ENCODE measurements at places on chromosomes 7 and 10.

DNA sequence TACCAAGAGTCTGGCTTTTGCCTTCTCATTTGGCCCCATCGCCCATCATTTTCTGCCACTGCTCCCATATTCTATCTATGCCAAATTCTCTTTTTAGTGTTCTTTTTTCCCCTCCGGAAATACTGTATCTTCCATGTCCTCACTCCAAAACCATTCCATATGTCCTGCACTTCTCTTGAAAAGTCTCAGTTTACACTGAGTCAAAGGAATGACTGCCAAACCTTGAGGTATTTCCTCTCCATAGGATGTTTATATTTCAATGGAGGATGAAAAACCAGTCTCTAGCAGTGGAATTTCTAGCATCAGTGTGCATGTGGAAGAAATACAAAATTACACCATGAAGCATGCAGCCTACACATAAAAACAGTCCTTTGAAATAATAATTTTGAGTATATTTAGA, 121.4 kb upstream of the PHYHIPL start:
- DNase-seq = no peak

DNA sequence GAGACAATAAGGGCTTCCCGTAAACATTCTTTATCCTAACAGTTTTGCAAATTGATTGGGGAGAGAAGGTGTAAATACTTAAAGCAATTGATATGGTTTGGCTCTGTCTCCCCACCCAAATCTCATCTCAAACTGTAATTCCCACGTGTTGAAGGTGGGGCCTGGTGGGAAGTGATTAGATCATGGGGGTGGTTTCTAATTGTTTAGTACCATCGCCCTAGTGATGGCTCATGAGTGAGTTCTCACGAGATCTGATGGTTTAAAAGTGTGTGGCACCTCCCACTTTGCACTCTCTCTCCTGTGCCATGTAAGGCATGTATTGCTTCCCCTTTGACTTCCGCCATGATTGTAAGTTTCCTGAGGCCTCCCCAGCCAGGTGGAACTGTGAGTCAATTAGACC, 22.1 kb upstream of the CAPZA2 start:
- no peak for DNase-seq

- DNase-seq = peak; percentile 81
Measured at GRCh38 chr10:95260909-95261552, 29.8 kb downstream of the PDLIM1 start.

GRCh38 chr7:47762207-47762606, 180.3 kb upstream of the TNS3 start:
- no peak for DNase-seq

DNA sequence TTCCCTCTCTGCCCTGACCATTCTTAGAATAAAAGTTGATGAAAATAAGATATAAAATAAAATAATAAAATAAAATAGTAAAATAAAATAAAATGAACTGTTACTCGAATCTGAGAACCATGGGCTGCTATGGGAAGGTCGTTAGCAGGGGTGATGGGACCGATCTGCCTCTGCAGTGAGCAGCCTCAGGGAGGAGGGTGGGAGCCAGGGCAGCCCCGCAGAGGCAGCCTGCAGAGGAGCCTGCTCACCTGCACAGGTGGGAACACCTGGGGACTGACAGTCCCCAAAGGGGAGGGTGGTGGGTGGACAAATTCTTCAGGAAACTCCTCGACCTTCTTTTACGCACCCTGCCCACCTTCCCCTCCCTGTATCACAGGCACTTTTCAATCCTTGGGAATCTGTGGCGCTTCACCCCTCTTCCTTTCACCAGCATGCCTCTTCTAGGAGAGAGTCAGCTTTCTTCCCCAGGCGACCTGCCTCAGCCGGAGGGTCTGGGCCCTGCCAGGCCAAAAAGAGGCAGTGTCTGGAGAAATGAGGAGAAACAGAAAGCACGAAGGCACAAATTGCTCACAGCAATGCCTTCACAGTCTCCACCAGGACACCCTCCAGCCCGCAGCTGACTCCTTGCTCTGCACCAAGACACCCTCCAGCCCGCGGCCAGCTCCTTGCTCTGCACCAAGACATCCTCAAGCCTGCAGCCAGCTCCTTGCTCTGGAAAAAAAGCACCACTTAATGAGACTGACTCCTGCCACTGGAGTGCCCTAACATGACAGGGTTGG, 368.4 kb upstream of the SHH start:
- no peak for DNase-seq

- no peak for DNase-seq
Measured at GRCh38 chr10:49182776-49183175, 5.4 kb downstream of the TMEM273 start.

- no peak for DNase-seq
Measured at GRCh38 chr7:48658138-48658537, 266.2 kb upstream of the CDC14C start.

- DNase-seq = no peak
Measured at GRCh38 chr10:52400562-52400961, 86.5 kb downstream of the DKK1 start.

DNA sequence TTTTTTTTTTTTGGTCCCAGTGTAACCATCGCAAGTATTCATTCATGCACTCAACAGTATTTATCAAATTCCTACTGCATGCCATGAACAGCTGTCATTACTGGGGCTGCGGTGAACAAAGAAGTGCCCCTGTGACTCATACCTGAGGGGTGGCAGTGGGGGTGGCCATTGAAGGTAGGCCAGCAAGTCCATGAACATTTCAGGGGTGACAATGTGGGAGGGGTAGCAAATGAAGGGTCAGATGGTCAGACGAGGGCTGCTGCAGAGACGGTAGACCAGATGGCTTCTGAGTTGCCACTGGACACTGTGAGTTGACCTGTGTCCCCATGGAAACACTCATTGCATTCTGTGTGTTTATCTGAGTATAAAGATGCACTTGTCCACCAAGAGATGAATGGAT, 92.5 kb upstream of the PITRM1 start:
- peak; percentile 38 for DNase-seq

- no peak for DNase-seq
Measured at GRCh38 chr7:68321776-68322496, 1276.3 kb upstream of the AUTS2 start.

- no peak for DNase-seq
Measured at GRCh38 chr10:116607336-116607735, 13.4 kb upstream of the PNLIPRP2 start.

- DNase-seq = peak; percentile 71
Measured at GRCh38 chr7:111364413-111364812, 197.9 kb downstream of the IMMP2L start.

DNA sequence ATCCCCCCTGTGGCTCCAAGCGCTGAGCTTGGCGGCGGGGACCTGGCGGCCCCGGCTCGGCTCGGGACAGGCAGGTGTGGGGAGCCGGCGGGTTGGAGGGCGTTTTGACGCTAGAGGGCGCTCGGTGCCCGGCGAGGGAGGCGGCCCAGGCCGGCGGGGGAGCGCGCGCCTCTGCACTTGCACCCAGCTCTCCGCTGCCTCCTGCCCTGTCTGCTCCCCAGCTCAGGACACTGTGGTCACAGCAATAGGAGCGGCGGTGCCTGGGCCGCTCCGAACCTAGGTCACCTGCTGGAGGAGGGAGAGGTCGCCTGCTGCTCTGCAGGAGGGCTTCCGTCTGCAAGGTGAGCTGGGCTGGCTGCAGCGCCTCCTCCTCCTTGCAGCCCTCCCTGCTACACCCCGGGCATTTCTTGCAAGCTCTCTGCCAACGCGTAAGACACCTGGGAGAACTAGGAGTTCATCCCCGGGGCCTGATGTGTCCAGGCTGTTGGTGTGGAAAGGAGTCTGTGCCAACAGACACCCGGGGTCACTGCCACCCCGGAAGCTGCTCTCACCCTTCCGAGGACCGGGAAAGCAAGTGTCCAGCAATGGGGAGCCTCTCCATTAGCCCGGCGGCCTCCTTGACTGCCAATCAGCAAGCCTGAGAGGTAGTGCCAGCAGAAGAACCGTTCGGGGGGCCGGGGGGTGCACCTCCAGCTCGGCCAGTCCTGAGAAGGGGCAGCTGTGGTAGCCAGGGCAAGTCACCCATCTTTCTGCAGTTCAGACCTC, 620.4 kb downstream of the GALNT17 start:
- DNase-seq = no peak

DNA sequence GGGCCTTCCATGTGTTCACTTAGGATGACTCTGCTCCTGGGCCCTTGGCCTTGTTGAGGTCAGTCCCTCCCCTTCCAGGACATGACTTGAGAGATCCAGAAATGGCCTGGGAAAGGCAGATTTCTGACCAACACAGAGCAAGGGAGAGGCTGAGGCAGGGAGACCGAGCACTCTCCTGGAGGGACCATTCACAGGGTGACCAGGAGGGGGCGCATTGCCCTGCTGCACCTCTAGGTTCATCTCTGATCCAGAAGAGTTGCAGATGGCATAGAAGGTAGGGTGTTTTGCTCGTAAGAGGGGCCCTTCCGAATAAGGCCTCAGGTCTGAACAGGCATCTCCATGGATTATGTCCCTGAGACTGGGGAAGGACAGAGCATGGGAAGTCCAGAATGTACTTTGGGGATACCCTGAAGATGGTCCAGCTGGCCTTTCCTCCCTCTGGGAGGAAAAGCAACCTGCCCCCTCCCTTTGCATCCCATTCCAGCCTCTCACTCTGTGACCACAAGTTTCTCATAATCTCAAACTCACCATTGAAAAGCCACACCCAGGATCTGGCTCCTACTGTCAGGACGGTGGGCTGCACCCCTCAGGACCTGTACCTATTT, 6.6 kb downstream of the DMBT1 start:
- DNase-seq = peak; percentile 30

DNA sequence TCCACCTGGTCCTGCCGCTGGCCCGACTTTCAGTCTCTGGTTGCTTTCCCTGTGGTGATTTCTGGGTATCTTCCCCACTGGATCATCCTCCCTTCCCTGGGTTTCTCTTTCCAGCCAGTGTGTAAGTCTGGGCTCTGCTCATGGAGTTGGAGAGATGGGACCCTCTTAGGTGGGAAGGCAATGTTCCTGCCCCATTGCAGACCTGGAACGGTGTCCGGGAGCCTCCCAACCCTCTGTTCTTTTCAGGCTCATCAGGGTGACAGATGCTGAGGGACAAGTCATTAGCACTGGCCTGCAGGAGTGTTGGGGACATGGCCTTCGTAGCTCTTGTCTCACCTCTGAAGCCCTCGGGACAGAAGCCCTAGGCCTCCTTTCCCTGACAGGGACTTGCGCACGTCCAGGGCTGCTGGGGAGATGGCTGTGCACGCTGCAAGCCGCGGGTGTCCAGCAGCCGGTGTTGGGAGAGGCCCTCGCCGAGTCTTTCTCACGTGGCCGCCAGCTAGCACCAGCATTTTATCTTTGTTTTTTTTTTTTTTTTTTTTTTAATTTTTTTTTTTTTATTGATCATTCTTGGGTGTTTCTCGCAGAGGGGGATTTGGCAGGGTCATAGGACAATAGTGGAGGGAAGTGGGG, 17.2 kb downstream of the ZNF783 start:
- no peak for DNase-seq

DNA sequence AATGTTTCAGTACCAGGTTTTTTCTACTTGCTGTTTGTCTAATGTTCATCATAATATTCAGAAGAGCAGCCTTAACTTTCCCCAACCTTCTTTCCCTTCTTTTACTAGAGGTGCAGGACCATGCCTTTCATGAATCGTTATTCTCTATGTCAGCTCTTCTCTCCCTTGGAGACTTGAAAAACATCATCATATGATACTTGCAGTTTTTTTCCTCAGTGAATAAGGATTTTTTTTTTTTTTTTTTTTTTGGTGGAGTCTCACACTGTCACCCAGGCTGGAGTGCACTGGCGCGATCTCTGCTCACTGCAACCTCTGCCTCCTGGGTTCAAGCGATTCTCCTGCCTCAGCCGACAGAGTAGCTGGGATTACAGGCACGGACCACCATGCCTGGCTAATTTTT, 30.1 kb downstream of the SMNDC1 start:
- no peak for DNase-seq

GRCh38 chr10:97718659-97719142, 5.2 kb downstream of the MARVELD1 start:
- no peak for DNase-seq

GRCh38 chr7:15977663-15978062, 291.2 kb upstream of the MEOX2 start:
- DNase-seq = peak; percentile 55

- no peak for DNase-seq
Measured at GRCh38 chr7:24728503-24729364, 28.5 kb downstream of the GSDME start.

DNA sequence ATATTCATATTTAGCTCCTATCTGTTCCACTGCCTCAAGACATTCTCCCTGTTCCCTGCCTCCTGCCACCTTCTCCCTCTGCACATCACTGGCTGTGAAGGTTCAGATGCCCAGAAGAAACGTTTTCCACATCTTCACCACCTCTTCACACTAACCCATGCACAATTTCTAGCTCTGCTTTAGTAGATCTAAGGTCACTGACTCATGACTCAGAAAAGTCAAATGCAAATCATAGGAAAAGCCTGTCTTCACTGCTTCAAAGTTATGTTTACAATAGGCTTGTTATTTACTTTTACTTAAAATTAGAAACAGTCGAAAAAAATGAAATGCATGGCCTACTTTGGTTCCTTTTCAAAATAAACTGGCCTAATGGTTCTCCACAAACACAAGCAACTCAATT, 2.5 kb downstream of the SCRN1 start:
- peak; percentile 44 for DNase-seq

DNA sequence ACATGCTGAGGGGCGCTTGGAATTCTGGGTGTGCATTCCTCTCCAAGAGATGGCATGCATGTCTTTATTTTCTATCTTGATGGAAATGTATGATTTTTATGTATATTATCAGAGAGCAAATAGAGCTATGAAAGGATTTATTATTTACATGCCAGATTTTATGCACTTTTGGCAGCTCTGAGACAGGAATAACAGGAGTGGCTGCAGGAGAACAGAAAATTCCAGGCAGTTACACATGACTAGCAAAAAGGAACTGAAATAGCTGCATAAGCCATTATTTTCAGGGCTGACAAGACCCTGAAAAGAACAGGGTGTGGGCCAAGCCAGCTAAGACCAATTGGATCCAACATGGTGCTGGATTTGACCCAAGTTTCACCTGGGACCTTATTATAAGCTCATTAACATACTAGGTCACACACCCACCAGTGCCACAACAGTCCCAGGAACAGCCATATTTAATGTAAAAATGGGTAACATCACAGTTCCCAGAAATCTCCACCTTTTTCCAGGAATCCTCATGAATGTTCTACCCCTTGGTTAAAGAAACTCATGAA, 43.2 kb upstream of the ACSL5 start:
- no peak for DNase-seq

DNA sequence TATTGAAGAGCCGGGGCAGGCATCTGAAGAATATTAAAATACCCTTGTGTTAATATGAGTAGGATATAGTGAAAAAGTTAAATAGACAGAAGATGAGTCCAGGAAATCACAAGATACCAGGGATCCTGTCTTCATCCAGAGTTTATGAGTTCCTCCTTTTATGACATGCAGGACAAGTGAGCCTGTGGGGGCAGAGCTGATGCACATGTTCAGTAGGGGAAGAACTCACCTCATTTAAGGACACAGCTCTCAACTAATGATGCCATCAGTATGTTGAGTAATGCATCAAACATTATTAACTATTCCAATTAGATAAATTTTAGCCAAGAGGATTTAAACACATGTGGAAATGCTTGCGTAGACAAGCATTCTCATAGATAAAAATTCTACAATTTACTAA, 435.8 kb upstream of the AKR1E2 start:
- DNase-seq = no peak

Measured in EL (cell line).